ENCODE measurements at places on chromosomes 3 and 15.

GRCh38 chr3:188779281-188779980, 392.3 kb upstream of the TPRG1 start:
- no peak for DNase-seq

- no peak for DNase-seq
Measured at GRCh38 chr3:33041909-33042308, 55.0 kb downstream of the GLB1 start.

DNA sequence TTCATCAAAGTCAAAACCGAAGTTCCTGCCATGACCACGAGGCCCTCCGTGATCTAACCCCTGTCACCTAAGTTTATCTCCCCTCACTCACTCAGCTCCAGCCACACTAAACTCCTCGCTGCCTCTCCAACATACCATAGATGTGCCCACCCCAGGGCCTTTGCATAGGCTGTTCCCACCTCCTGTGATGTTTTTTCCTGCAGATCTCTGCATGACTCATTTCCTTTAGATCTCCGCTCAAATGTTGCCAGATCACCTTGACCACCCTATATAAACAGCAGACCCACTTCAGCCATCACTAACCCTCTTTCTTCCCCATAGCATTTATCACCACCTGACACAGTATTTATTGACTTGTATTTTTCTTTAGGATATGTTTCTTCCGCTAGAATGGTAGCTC, 58.5 kb downstream of the HRH1 start:
- no peak for DNase-seq

DNA sequence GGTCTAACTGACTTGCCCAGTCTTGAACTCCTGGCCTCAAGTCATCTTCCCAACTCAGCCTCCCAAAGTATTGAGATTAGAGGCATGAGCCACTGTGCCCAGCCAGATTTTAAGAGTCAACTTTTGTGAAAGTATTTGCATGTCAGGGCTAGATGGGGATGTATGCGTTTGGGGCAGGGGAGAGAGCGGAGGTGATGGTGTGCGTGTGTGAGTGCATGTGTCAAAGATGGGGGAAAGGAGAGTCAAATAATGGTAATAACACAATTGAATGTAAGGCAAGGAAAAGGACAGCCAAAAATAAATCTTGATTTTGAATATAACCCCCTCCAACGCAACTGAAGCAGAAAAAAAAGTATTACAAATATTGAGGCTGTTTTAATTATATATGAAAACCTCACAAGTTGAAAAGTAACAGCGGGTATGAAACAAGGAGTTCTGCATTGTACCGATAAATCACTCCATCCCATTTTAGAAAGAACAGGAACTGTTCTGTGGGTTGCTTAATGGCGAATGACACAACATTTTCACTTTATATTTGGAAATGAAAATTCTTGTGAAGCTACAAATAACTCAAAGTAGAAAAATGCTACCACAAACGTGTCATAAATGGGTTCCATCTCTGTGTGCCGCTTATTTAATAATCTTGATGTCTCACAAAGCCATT, 29.9 kb upstream of the LDHAL6B start:
- no peak for DNase-seq

DNA sequence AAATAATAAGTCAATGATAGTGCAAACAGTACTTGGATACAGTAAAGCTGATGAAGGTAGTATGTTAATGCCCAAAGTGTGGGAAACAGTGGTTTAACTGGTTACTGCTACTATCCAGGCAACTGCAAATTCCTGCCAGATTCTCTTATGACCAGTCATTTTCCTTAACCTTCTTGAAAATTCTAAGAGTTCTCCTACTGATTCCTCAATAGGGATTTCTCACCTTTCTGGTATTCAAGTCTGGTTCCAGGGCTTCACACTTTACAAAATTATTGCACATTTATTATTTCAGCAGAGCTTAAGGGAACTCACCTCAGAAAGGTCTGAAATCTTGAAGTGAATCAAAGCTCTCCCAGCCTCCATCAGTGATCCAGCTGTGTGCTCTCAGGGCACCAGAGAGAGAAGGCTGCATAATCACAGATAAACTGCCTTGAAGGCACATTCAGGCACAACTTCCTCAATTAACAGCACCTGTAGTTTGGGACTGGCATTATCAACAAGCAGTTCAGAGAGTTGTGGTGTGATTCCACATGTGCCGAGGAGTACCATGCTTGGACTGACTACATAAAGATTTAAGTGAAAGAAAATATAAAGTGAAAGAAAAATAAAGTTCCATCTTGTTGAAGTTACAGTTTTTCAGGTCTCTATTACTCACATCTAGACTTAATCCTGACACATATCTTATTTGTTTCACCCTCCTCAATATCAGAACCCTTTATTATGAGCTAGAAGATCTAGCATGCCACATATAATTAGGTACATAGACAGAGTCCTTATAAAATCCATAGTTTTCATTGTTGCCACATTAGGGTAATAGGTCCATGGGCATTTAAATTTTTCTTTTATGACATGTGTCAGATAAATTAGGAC, 59.5 kb upstream of the TIPARP start:
- no peak for DNase-seq

GRCh38 chr15:34240537-34240936, 15.7 kb downstream of the EMC4 start:
- DNase-seq = no peak

DNA sequence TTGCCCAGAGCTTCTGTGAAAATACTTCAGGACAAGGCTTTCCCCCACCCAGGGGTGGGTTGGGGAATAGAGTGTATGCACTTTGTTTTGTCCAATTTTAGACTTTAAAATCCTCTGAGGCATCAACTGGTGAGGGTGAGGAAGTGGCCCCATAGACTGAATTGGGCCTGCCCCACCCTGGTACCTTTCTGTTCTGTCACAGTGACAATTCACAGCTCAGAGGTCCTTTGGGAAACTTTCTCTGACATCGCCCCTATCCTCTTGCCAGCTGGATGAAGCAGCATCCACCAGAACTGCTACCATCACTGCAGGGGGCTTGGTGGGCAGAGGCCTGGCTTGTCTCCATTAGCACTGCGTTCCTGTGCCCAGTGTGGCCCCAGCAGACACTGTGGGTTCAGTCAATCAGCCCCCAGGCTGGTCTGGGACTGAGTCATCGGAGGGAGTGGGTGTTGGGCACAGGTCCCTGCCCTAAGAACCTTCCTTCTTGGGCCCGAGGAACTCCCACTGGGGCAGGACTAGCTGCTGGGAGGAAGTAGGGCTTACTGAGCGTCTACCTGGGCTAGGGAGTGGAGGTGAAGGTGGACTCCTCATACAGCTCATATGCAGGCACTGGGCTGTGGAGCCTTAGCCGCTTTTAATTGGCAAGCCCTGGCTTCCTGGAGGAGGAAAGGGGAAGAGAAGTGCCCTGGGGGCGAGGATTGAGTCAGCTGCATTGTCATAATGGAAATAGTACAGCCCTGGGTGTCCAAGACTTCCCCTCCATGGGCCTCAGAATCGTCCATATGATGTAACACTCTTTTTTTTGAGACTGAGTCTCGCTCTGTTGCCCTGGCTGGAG, 1.5 kb upstream of the PPM1M start:
- no peak for DNase-seq

GRCh38 chr3:148997623-148998022, 6.3 kb downstream of the GYG1 start:
- DNase-seq = no peak

- no peak for DNase-seq
Measured at GRCh38 chr3:152477422-152477821, 208.7 kb downstream of the MBNL1 start.

GRCh38 chr15:91116113-91117067, 16.3 kb downstream of the SV2B start:
- no peak for DNase-seq

DNA sequence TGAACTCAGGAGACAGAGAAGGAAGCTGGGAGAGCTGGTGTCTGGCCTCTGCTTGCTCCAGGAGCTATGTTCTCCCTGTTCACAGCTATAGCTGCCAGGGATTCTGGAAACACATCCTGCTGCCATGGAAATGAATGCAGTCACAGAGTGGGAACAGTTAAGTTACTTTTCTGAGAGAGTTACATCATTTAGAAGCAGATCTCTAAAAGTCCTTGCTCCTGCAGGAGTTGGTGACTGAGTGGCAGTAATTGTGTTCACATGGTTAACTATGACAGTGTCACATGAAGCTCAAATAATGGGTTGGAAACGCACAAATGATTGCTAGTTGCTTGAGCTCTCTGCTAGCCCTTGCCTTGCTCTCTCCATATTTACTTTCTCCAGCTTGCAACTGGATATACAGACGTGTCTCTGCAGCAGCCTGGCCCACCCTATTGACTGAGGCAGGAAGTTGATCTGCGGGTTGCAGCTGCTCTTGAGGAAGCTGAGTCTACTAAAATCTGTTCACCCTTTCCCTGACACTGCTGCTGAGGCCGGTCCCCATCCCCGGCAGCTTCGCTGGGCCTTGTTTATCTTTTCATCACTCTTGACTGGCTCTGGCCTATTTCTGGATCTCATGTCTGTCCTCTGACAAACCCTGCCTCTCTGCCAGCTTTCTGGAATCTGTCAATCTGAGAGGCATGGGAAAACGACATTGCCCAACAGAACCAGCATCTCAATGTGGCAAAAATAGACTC, 16.7 kb upstream of the ISLR start:
- DNase-seq = no peak

- DNase-seq = no peak
Measured at GRCh38 chr15:20340931-20341661, 200.5 kb downstream of the GOLGA6L6 start.

- DNase-seq = no peak
Measured at GRCh38 chr3:171982828-171983227, 56.5 kb upstream of the FNDC3B start.

GRCh38 chr3:140376136-140376889, 301.6 kb upstream of the TRIM42 start:
- no peak for DNase-seq

DNA sequence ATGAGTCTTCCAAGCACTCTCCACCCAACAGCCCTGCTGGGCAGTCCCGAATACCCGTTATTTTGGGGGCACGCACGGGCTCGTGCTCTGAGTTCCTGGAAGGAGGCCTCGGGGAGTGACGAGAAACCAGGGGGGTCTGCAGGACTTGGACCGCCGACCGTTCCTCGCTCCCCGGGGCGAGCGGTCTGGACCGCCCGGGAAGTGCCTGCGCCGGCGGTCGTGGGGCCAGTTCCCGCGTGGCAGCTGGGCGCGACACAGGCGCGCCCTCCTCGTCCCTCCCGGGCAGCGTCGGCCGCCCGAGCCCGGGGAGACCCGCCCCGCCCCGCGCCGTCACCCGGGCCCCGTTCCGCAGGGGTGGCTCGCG, 387 bp downstream of the GNB4 start:
- no peak for DNase-seq

- DNase-seq = no peak
Measured at GRCh38 chr3:139328356-139328755, 15.5 kb upstream of the MRPS22 start.

DNA sequence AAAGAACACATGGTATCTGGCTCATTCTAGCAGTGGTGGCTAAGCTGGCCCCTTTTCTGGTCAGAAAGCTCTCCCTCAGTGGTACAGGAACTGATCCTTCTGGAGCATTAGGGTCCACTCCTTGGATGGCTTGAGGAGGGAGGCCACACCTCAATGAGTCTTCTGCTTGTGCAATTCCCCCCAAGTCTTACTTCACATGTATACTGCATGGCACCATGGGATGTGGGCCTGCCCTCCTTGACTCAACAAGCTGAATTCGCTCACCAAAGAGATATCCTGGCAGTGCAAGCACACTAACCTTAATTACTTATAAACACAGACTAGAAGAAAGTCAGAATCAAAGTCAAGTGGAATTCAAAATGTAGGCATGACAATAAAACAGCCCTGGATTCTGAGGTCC, 133.8 kb upstream of the SLC2A2 start:
- DNase-seq = no peak

DNA sequence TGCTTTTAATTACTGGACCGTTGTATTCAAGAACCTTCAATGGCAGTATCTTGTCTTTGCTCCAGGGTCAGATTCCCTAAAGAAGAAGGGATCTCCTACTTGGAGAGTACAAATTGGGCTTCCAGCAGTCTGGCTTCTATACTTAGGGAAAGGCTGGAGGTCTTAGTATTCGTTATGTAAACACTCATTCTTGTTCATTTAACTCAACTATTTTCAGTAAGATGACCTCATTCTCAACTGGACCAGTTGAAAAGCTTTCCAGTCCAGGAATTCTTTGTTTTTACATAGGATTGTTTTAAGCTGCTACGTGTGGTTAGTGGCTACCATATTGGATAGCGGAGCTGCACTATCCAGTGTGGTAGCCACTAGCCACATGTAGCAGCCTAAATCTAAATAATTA, 4.6 kb downstream of the SENP5 start:
- DNase-seq = no peak

DNA sequence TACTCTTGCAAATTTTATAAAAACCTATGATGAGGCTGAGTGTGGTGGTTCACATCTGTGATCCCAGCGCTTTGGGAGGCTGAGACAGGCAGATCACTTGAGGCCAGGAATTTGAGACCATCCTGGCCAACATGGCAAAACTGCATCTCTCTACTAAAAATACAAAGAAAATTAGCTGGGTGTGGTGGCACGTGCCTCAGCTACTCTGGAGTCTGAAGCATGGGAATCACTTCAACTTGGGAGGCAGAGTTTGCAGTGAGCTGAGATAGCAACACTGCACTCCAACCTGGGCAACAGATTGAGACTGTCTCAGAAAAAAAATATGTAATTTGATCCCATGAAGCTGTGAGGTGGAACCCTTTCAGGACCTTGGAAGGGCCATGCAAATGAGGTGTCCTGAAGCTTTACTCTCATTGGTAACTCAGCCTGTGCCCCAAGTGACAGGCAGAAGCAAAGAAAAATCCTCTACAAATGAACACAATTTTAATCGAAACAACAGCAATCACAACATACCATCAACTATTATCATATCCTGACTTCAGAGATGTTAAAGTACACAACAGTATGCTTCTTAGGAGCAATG, 84.6 kb upstream of the CDV3 start:
- DNase-seq = no peak

DNA sequence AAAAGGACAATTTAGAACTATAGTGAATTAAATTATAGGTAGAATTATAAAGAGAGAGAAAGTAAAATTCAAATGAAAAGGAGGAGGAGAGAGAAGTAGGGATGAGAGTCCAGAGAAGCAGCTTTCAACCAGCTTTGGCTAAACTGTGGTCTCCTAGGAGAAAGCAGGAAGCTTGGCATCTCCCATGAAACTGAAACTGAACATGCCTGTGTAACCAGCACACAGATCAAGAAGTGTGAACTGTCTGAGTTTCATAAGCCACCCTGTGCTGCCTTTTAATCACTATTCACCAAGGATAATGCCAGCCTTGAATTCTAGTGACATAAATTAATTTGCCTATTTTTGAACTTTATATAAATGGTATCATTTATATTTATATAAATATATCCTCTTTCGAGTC, 128.5 kb downstream of the MYRIP start:
- DNase-seq = no peak

GRCh38 chr3:123719862-123720453, 135.1 kb upstream of the HACD2 start:
- no peak for DNase-seq
